CD4-positive, alpha-beta T cell treated with Interleukin-2 at 100 ng/mL for 4 hours (primary cell): ENCODE measurements at places on chromosomes 4 and X.

DNA sequence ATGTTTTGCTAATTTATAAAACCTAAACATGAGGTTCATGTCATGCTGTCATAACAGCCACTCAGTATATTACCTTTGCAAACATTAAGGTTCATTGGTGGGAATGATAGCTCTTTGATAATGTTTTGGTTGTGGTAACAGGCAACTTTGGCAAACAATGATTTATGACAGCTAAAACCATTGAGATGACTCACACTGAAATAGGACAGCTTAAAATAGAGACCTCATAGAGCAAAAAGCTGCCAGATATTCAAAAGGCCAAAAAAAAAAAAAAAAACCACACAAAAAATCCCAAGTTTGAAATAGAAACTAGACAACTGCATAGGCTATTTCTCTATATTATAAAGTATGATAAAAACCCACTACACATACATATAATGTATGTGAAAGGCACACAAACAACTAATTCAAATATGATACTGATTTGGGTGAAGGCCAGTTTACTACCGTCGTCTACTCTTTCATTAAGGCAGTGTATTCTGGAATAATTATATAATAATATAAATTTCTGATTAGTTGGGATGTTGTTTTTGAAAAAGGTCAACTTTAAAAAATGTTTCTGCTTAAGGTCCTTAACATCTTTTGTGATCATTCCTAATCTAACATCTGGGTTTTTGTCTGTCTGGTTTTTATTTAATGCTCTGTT is 646.0 kb upstream of the PITX2 start:
- no peak for DNase-seq

GRCh38 chr4:174217273-174218126 is 66.0 kb downstream of the FBXO8 start:
- DNase-seq = no peak

DNA sequence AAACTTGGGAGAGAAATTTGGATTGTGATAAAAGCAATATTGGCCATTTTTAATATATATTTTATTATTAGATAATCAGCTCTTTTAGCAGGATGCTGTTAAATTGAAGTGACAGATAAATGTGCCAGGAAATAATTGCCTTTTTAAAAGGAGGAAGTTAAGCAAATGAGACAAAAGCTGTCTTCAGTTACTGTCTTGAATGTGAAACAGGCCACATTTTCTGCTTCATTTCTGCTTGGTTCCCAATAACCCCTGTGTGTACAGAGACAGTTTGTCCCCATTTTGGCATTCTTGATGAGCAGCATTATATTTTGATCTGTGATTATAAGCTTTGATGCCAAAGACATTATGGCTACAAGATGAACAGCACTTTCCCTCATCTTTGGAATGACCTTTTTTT is 953 bp downstream of the EPGN start:
- DNase-seq = no peak

- DNase-seq = no peak
Measured at GRCh38 chr4:11511321-11511720, 82.6 kb upstream of the HS3ST1 start.

GRCh38 chrX:97045470-97045869 is 161.8 kb downstream of the RPA4 start:
- DNase-seq = no peak

GRCh38 chr4:40182954-40183353 is 13.9 kb upstream of the RHOH start:
- DNase-seq = no peak

DNA sequence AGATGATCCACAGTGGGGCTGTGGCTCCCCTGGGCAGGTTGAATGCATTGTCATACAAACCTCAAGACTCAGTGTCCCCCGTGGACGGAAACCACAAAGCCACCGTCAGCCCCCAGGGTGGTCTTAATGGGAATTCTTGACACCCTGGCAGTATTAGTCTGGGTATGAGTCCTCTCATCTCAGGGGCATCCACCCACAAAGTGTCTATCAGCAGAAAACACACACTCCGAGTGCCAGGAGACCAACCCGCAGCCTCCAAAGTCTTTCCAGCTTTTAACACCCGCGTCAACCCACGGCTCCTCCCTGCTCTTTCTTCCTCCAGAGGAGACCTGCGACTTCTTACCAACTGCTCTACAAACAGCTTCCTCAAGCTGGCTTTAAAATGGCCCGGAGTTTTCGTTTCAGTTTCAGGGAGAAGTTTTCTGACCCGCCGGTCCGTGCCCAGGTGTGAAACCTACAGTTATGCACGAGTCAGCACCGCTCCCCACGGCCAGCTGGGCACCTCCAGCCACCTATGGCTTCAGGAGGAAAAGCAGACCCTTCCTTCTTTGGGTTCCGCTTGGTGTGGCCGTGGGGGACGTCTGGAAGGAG is 14.4 kb upstream of the ASMTL start:
- DNase-seq = peak; percentile 49

DNA sequence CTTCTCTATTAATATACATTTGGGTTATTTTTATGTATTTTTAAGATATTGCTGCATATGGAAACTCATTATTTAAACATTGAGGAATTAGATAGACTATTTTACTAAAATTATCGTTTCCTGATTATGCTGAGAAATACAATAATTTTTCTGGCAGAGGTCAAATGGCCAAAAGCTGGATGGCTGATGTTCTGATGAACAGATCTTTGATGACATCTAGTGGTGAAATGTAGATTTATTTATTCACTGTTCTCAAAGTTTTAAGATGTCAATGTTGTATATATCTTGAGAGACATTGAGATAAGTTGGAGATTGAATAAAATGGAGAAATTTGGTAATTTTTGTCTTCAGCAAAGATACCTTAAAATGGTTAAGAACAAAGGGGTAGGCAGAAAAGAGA is 96.2 kb downstream of the UGT8 start:
- peak; percentile 19 for DNase-seq

GRCh38 chrX:48472225-48472624 is 2.2 kb upstream of the SLC38A5 start:
- no peak for DNase-seq

DNA sequence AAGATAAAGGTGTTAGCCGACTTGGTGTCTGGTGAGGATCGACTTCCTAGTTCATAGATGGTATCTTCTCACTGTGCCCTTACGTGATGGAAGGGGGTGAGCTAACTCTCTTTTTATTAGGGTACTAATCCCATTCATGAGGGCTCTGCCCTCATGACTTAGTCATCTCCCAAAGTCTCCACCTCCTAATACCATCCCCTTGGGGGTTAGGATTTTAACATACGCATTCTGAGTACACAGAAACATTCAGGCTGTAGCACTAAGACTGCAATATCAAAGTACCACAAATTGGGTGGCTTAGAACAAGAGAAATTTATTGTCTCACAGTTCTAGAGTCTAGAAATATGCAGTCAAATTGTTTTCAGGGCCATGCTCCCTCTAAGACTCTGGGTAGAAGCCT is 58.0 kb upstream of the IL13RA1 start:
- no peak for DNase-seq

GRCh38 chrX:39944416-39944815 is 153.3 kb downstream of the BCOR start:
- DNase-seq = no peak

GRCh38 chrX:134423606-134424005 is 36.4 kb upstream of the HPRT1 start:
- DNase-seq = no peak

DNA sequence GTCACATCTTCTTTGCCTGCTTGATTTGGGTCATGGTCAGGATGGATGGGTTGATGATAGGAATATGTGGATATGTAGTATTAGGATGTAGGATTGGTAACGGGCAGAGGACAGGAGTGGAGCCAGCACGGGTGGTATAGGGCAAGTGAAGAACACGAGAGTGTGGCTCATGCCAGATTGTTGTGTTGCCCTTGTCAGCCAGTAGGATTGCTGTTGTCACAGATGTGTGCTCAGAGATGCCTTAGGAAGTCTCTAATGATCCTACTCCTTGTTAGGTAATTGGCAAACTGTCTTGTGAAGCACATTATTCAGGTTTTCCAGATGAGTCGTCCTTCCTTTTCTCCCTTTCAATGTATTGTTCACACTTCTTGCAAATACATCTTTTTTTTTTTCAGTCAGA is 5.5 kb downstream of the ATP10D start:
- DNase-seq = no peak
